ENCODE measurements at places on chromosomes 12 and 14.

GRCh38 chr14:101505236-101505970 is 55.9 kb upstream of the DIO3 start:
- no peak for DNase-seq

DNA sequence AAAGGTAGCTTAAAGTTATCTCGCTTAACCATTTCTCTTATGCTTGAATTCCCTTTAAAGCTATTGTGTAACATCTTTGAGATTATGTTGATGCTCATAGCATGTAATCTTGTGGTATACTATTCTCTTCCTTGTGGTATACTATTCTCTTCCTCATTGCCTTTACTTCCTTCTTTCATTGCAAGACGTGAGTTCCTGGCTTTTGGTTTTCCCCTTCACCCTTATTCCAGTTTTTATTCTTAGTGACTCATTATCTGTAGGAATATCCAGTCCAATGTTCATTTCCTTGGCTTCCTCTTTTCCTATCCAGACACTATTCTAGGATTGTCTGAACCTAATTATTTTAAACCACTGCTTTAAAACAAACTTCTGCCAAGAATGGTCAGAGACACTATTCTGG is 564.0 kb downstream of the CCER1 start:
- DNase-seq: no peak

- no peak for DNase-seq
Observed at GRCh38 chr12:130955238-130955816, 1.6 kb downstream of the ADGRD1 start.

GRCh38 chr14:74984236-74985027 is 18.3 kb upstream of the EIF2B2 start:
- DNase-seq: no peak

GRCh38 chr12:18752280-18752920 is 14.5 kb downstream of the CAPZA3 start:
- DNase-seq: no peak

DNA sequence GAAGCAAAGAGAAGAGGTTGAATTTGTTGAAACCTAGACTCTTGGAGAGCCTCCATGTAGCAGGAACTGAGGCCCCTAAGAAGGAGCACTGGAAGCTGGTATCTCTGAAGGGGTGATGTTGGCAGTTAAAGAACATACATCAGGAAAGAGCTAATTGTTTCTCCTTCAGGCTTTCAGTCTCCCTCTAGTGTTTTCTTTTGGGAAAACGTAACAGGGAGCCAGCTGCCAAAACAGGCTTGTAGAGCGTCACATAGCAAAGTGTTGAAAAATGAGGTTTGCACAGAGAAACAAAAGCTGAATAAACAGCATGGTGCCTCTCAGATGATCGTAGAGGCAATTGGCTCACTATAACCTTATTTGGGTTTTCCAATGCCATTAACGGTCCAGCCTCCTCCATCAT is 46.9 kb upstream of the CAND1 start:
- DNase-seq: no peak

DNA sequence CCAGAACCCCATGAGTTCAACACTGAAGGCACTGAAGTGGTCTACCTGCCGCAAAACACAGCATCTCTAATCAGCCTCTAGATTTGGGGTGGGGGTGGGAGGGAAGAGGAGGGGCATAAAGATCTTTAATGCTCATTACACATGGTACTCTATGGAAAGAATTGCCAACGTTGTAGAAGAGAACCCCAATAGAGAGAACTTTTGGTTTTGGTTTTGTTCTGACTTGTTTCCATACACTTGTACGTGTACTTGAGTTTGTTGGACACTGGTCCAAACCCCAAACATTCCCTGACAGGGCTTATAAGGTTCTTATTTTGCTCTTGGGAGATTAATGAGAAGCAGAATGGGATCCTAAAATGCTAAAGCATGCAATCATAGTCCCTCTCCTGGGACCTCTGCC is 31.0 kb downstream of the GNPTAB start:
- DNase-seq: no peak

DNA sequence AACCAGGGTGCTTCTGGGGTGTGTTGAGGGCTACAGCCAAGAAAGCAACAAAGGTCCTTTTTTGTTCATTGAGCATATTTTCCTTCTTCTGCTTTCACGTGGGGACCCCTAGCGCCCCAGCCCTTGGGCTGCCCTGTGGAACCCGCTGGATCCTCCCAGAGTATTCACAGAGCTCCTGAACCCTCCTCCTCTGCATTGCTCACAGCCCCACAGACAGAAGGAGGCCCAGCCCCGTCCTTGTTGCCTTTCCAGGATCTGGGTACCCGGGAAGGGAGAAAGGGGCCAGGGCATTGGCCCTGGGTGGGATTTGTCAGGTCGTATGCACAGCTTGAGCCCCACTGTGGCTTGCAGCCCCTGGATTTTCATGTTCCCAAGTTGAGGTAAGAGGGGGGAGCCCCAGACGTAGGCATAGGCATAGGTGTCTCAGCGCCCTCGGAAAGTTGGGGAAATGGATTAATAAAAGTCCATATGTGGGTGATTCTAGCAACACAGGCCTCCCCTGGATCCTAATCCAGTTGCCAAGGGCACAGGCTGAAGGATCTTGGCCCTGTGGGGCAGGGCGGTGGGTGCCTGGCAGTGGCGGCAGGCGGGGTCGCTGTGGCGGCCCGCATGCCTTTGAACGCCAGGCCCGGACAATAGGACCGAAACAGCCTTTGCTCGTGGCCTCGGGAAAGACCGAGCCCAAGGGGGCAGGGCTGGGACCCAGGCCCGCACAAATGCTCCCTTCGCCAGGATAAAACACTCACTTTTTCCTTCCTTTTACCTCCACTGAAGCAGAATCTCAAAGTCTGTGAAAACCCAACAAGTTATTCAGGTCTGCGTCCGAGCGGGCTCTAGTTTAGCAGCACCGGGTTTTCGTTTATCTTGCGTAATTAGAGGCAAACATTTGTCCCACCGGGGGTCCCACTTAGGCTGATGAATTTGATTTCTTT is 3.0 kb upstream of the HOXC10 start:
- no peak for DNase-seq

DNA sequence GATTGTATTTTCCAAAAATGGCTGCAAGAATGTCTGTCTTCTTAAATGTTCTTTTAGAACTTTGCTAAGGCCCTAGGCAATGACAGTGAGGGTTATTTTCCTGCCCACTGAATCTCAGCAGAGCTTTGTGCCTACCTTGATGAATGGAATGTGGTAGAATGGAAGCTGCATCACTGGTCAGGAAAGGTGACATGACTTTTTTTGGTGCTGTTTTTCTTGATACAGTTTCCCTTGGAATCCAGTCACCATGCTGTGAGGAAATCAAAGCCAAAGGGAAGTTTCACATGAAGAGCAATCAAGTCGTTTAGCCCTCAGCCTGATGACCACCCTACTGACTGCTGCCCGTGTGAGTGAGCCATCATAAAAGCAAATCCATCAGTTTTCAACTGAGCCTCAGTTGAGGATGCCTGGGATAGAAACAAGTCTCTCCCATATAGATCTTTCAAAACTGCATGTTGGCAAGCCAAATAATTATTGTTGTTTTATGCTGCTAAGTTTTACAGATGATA is 886.0 kb upstream of the FBXO33 start:
- no peak for DNase-seq

DNA sequence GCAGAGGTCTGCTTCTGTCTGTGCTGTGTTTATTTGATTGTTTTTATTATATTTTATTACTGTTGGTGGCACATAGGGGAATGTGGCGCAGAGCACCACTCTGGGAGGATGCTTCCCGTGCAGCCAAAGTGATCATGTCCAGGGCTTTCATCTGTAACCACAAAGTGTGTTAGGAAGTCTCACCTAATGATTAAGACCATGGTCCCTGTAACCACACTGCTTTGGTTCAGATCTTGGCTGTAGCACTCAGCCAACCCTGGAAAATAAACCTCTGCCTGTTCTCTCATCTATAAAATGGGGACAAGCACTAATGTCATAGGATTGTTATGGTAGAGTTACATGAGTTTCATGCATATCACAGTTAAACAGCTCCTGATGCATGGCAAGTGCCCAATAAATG is 1.9 kb downstream of the RESF1 start:
- no peak for DNase-seq

- DNase-seq: no peak
Observed at GRCh38 chr14:96309133-96309895, 53.3 kb downstream of the BDKRB1 start.

GRCh38 chr12:80415466-80415865 is 28.6 kb upstream of the PTPRQ start:
- DNase-seq: no peak

- DNase-seq: no peak
Observed at GRCh38 chr14:88352698-88353097, 29.6 kb upstream of the KCNK10 start.

DNA sequence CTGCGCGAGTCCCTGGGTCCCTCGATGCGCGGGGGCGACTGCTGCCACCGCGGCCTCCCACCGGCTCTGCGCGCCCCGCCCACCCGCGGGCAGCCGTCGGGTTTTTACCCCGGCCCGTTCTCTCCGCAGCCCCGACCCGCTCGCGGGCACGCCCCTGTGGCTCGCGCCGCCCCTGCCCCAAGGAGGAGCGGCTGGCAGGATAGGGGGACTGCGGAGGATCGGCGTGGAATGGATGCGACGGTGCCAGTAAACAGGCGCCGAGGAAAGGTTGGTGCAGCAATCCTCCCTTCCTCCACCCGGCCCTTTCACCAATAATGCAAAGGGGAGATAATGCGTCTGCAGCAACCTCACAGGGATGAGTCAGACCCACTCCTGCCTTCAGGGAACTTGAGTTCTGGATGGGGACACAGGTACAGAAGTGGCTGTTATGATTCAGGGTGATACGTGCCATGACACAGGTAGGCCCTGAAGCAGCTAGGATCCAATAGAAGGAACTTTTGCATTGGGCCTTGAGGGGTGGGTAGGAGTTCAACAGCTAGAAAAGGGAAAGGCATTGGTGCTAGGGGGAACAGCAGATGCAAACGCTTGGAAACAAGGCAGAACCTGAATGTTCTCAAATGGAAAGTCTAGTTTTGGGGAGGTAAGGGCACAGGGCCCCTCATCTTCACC is 554 bp upstream of the DEGS2 start:
- DNase-seq: no peak

GRCh38 chr12:32270818-32271710 is 128.3 kb upstream of the FGD4 start:
- DNase-seq: no peak

DNA sequence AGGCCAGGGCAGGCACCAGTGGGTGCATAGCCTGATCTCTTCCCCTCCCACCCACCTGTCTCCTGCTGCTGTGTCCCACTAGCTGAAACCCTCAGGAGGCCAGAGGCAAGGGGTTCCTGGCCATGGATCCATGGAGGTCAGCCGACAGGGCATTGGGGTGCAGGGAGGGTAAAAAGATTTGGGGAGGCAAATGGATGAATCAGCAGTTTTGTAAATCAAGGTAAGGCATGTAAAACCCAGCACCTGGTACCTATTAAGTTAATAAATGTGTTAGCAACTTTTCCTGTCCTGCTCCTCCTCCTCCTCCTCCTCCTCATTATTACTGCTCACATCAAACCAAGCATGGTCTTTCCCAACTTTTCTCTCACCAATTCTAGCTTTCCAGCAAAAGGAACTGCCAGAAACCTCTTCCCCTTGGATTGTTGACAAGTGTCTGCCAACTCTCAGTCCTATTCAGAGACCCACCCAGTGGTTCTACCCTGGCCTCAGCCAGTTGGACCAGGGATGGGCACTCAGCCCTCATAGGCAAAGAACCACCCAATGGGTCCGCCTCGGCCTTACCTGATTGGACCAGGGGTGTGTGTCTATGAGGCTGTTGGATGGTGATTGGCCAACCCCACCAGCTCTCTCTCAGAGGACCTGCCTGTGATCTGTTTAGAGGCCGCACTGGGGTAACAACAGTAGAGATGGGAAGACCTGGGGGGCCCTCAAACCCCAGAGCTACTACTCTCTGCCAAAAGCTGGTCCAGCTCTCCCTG is 155.7 kb upstream of the GSC start:
- no peak for DNase-seq

DNA sequence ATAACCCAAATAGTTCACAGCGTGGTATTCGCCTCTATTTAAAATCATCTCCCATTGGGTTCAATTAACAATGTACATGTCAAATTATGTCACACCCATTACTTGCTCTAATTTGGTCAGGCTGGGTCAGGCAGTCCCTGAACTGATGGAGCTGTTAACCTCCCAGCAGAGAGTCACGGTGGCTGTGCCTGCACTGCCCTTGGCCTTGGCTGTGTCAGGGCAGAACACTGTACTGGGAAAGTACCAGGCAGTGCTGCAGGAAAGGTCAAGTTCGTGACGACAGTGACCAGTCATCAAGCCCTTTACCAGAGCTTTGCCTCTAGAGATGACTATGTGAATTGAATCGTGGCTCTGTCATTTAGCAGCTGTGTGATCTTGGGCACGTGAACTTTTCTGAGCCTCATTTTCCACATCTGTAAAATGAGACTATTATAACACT is 100.0 kb downstream of the ARF6 start:
- DNase-seq: no peak

GRCh38 chr12:87376722-87377121 is 652.5 kb downstream of the C12orf50 start:
- DNase-seq: no peak

DNA sequence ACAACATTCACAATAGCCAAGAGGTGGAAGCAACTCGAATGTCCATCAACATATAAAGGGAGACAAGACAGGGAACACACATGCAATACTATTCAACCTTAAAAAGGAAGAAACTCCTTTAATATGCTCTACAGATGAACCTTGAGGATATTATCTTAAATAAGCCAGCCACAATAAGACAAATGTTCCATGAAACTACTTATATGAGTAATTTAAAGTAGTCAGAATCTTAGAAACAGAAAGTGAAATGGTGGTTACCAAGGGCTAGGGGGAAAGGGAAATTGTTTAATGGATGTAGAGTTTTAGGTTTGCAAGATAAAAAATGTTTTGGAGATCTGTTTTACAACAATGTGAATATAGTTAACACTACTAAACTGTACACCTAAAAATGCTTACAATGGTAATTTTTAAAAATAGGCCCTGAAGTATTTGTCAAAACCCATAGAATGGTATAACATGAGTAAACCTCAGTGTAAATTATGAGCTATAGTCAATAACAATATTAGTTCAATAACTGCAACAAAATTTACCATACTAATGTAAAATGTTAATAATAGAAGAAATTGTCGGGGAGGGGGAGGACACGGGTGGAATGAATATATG is 71.1 kb downstream of the EGLN3 start:
- DNase-seq: no peak

Data from stimulated activated CD4-positive, alpha-beta T cell treated with anti-CD3 and anti-CD28 coated beads, TNF-alpha, amount 100 ng/mL, for 4 hours (primary cell).